ENCODE measurements at places on chromosomes 4 and X. TPM values are rescaled to one million over a fixed set of nuclear protein-coding genes. Genes with fewer than 3 reads are reported as not detected.

PWWP3B gene
- 0.49 TPM for total RNA-seq

SRD5A3 gene
- 14.7 TPM for total RNA-seq

VAMP7 gene
- 32.6 TPM for total RNA-seq

FAM199X gene
- total RNA-seq, result 22.2 TPM

- DNase-seq, result peak; percentile 16
These were observed 68.4 kb downstream of the MAOB start for GRCh38 chrX:43813898-43814297.

DNA sequence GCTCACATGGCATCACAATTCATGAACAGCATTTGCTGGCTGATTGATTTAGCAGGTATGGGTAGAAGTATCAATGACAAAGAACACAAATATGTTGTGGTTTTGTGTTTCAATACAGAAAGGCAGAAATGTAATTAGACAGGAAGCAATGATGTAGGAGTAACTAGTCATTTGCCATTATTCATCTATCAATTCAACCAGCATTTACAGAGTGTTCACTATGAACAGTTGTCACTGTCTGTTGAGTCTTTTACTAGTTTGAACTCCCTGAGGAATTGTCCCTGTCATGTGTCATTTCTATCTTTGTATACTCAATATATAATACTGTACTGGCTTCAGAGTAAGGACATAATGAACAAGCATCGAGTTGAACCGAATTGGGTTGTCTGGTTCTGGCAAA is 51.5 kb upstream of the ARHGAP24 start:
- no peak for DNase-seq

DNA sequence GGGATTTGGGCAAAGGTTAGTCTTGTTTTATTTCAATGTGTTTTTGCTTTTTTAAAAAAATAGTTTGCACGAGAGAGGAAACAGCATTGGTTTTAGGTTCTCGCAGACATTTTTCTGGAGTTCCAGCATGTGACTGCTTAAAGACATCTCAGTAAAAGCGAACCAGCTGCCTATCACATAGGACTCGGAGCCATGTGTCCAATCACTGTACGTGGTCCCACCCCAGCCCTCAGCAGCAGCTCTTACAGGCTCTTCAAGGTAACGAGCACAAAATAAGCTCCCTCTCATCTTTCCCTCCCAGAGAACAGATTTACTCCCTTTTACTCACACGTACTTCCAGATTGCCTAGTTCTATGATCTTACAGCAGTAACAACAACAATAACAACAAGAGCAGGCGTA is 68.7 kb downstream of the MCF2 start:
- no peak for DNase-seq

DNA sequence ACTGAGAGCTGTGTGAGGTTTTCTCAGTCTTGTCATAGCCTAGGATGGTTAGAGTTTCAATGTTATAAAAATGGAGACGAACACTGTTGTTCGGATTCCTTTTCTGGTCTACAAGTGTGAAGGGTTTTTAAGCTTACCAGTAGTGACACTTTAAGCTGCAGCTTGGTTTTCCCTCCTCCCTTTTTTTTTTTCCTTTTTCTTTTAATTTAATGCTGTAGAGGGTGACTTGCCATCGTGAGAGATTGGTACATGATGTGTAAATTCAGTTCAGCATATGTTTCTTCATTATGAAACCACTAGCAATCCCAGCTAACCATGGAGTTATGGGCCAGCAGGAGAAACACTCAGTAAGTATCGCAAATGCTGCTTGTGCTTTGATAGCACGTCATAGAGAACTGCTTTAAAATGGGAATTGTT is 165.0 kb downstream of the RAPGEF2 start:
- DNase-seq, result no peak

- no peak for DNase-seq
These were observed 899.2 kb downstream of the FAT4 start for GRCh38 chr4:126213996-126214395.

DNA sequence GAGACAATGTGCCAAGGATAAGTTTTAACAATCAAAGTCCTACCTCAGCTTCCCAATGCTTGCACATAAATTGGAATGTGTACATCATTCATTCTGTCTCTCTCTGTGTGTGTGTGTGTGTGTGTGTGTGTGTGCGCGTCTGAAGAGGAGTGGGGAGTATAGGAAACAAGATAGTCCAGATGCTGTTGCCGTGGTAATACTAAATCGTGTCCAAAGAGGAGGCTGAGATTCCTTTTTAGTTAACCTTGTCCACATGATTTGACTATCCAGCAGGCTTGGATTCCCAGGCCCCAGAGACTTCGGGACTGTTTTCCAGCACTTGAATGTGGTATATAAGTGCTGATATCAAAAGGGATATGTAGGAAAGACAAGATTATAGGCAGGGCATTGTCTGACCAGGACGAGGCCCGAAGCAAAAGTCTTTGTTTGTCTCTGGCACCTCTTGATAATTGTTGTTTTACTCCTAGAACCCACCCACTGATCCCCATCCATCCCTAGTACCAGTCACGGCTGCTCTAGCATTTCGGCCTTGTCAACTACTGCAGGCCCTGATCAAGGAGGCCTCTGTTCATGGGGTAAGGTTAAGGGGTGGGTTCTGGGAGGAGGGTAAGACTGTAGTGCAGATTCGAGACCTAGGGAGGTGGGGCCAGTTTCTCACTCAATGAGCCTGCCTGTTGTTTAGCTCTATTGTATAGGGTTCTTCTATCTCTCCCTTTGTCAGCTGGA is 3.9 kb downstream of the PLP1 start:
- no peak for DNase-seq

All from mucosa of descending colon (tissue), 3 donors.